ENCODE measurements at places on chromosomes 7 and 10.

DNA sequence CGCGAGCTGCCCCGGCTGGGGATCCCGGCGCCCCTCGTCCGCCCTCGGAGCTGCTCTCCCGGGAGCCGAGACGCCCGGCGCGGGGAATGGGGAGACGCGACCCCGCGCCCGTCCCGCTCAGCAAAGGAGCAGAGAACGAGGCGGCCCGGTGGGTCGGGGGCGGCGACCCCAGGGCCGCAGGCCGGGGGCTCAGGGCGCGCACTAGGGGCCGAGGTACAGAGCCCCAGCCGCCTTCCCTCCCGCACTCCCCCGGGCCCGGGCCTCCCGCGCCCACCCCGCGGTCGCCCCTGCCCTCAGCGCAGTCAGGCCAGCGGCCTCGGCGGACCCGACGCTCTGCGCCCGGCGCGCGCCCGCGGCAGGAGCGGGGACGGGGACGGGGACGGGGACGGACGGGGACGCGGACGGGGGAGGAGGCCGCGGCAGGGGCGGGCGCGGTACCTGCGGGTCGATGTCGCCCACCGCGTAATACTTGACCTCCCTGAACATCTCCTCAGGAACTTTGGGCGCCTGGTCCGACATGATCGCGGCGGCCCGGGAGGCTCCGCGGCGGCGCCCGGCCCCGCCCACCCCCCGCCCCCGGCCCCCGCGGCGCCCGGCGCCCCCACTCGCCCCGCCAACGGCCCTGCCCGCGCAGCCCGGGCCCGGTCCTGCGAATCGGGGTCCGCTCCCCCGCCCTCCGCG is 373 bp downstream of the PAXIP1 start:
- peak; percentile 46 for DNase-seq

DNA sequence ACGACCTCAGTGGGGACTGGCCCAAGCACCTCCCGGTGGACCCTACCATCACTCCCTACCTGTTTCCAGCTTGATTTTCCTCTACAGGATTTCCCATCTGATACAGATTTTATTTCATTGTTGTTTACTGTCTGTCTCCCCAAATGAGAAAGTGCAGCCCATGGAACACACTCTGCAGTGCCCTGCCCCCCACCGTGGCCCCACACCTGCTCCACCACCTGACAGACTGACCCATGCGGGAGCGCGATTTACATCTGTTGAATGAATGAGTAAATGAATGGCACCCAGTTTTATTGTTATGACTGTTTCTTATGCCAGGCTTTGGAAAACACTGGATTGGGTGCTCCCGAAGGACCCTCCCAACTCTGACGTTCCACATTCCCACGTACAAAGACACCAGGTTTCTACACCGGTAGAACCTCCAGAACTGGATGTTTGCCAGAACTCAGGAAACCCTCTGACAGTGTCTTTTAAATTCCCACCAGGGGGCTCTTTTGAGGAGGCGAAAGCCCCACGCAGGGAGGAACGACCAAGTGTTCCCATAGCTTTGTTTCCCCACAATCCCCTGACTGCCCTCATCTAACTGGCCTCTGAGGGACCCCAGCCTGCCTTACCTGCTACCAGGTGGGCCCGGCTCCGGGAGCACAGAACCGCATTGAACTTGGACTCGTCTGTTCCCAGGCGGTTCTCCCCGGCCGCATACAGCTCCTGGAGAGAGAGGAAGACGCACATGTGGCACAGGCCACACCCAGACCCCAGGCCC is 29.0 kb downstream of the PLAC9 start:
- DNase-seq = no peak

- DNase-seq = no peak
Observed at GRCh38 chr10:76743169-76743568, 894.4 kb downstream of the KCNMA1 start.

- no peak for DNase-seq
Observed at GRCh38 chr7:139116999-139117398, 7.5 kb upstream of the ZC3HAV1 start.

DNA sequence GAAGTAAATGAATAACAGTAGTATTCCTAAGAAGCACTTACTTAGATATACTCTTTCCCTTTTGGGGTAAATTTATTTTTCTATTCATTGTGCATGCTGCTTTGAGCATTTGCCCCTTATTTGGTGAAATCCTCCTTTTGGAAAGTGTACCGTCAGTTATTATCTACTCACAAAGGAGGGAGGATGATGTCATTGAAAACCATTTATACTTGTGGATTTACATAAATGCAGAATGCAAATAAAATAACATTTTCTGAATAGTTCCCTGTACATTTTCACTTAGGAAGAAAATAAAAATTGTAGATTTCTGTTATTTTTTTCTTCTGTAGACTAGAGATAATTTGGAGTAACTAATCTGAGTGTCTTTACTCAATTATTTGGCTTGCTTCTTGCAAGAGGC is 29.5 kb upstream of the SEM1 start:
- DNase-seq = no peak

GRCh38 chr7:45711161-45711490 is 137.0 kb downstream of the ADCY1 start:
- DNase-seq = no peak

DNA sequence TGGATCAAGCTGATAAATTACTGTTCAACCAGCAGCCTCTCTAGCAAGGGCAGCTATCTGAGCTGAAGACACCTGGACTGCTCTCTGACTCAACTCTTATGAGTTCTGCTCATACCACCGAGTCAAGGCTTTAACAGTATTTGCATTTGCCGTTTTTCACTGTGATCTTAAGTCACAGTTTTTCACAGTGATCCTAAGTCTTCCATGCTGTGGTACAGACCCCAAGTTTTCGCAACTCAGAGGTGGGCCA is 31.3 kb downstream of the PIP4K2A start:
- no peak for DNase-seq

DNA sequence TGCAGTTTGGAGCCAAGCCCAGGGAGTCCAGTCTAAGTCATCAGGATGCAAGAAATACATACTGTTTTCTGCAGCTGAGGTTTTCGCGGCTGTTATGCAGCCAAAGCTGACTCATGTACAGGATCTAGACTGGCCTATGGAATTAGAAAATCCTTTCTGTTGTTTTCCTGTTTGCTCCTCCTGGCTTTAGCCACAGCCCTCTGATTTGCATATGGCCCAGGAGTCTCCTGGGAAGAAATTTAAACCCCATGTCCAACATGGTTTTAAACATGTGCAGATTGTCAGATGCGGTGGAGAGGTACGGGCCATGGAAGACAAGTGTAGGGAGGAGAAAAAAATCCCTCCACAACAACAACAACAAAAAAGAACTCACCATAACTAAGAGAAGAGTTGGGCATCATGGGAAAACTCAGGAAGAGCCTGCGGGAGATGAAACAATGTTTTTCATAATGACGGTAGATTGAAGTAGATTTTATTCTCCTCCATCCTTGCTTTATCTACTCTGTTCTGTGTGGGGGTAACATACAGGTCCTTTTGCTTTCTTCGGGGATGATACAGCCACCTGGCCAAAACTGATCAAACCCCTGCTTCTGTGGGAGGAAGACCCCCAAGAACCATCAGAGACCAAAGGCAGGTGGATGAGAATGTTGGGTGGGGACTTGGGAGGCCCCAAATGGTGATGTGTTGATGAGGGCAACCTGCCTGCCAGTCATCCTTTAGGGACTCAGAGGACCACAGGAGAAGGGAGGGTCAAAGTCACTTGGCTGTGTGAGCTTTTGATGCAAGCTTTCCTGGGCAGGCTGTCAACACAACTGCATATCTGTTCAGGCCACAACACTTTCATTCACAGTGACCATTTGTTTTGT is 29.8 kb upstream of the GNA12 start:
- DNase-seq = no peak

GRCh38 chr10:13421382-13421917 is 73.4 kb upstream of the SEPHS1 start:
- DNase-seq = no peak

Data from activated T-helper 1 cell treated with anti-CD3 and anti-CD28 coated beads, Interleukin-2, amount 50 U/mL, for 16 hours (primary cell).